Pons (tissue), 1 donor: ENCODE measurements at places on chromosomes 1 and 21.

GRCh38 chr1:201115390-201115937 lies 3.2 kb upstream of the CACNA1S start:
- DNase-seq, result no peak

GRCh38 chr1:175591083-175591743 lies 152.2 kb downstream of the TNR start:
- DNase-seq, result no peak

DNA sequence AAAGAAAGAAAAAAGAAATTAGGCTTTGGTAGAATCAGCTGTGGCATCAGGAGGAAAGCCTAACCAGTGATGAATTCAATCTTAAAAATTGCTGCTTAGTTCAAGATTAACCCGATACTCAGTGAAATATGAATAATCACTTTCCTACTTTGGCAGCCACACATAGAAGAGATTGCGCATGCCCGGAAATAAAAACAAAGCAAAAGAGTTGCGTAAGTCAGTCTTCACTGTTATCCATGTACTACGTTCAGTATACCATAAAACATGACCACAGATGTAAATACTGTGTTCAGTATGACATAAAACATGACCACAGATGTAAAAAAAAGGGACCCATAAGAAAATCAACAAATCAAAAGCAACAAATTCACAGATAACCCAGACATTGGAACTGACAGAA lies 19.2 kb downstream of the CD1D start:
- DNase-seq, result no peak

DNA sequence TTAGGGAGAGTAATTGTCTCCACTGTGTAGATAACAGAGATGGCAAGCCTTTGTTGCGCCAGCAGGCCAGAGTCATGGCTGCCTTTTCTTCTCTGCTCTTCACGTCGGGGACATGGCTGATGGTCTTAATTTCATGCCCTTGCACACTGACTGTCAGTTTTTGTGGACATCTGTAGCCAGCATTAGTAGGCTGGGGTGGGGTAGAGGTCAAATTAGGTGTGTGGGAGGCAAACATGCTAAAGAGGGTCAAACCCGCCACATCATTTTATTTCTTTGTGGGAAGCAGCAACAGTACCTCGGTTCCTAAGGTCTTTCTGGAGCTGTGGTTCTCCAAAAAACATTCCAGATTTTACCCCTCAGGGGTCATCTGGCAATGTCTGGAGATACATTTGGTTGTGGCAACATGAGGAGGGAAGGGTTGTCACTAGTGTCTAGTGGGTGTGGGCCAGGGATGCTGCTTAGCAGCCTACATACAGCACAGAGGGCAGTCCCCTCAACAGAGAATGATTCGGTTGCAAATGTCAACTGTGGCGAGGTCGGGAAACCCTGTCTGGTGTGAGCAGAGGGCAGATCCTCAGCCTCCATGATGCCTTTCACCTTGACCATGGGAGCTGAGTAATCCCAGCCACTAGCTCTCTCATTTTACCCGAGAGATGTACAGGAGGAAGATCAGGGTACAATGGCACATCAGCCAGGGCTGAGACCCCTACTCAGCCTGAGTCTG lies 14.7 kb downstream of the RUNX1 start:
- no peak for DNase-seq

DNA sequence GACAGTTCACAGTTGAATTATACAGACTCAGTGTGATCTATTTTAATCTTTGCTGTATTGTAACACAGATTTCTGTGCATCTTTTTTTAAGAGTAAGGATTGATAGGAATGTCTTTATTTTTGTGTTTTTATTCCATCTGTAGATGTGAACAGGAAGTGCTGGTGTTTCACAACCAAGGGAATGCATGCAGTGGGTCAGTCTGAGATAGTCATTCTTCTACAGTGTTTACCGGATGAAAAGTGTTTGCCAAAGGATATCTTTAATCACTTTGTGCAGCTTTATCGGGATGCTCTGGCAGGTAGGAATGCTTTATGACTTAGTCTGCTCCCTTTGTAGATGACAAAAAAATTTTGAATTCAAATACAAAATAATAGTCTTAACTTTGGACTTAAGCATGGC lies 84.5 kb downstream of the CC2D1B start:
- DNase-seq, result no peak

DNA sequence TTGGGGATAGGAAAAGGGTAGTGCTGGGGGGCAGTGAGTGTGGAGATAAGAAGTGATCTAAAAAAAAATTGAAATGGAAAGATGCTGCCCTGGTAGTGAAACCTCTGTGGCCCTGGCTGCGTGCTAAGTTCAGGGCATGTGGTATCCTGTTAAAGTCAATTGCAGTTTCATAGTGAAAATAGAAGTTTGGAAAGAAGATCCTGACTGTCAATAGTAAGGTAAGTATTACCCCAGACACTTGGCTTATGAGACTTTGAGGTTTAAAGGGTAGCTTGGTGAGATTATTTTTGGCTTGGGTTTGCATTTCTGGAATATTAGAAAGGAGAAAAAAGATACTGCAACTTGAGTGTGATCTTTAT lies 6.8 kb downstream of the ARID1A start:
- no peak for DNase-seq

DNA sequence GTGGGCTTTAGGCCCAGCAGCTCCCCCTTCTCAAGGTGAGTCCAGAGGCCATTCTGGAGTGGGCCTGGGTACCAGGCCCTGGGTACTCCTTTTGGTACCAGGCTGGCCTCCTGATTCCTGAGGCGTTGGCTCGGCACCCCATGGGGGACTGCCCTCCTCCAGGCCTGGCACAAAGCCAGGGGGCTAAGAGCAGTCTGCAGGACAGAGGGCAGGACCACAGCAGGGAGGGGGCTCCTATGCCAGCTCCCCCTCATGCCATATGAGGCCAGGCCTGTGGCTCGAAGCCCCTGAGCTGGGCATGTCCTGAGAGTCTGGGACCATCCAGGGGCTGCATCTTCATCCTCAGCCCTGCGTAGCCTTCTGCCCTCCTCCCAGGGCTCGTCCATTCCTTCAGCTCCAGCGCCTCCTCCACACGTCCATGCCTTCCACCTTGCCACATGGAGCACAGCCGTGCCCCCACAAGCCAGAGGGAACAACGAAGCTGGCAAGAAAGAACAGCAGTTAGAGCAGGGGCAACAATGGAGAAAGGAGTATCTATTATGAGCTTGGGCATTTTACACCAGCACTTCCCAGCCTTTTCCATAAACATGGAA lies 3.2 kb downstream of the PHLDA3 start:
- DNase-seq, result no peak

DNA sequence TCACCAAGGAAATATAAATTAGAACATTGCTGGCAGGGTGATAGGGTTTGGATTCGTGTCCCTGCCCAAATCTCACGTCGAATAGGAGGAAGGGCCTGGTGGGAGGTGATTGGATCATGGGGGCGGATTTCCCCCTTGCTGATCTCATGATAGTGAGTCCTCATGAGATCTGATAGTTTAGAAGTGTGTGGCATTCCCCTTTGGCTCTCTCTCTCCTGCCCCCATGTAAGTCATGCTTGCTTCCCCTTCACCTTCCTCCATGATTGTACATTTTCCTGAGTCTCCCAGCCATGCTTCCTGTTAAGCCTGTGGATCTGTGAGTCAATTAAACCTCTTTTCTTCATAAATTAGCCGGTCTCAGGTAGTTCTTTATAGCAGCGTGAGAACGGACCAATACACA lies 60.6 kb downstream of the VPS26C start:
- no peak for DNase-seq

DNA sequence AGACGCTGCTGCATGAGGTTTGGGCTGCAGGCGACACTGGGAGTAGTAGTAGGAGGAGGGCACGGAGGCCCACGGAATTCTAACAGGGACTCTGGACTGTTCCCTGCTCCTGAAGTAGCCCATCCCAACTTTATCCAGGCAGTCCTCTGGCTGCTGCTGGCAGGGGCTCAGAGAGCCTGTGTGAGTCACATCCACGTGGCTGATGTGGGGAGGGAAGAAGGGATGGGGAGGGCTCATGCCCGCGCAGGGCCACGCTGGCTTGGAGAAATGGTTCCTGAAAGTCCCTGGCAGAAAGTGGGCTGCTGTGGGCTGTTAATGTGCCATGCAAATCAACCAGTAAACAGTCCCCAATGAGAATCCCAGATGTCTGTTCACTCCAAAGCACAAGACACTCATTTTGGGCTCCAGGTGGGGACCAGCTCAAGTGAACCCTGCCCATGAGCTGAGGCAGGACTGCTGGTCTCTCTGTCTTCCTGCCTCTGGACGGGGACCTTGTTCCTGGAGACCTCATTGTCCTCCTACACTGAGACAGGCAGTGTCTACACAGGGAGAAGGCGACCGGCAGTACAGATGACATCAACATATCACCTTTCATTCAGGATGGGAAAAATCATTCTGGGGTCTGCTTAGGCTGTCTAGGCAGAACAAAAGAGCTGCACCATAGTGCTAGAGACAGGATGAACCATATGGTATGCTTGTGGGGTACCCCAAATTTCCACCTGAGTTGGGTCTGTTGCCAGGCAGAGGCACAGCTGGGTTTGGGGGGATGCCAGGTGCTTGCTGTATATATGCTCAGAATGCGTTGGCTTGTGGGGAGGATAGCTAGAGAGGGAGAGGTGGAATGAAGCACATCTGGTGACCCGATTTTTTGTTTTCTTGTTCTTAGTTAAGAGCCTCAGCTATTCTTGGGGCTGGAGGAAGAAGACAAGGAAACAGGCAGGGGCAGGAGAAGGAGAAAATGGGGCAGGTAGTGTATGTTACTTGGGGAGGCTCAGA lies 57.9 kb upstream of the FMOD start:
- peak; percentile 90 for DNase-seq

DNA sequence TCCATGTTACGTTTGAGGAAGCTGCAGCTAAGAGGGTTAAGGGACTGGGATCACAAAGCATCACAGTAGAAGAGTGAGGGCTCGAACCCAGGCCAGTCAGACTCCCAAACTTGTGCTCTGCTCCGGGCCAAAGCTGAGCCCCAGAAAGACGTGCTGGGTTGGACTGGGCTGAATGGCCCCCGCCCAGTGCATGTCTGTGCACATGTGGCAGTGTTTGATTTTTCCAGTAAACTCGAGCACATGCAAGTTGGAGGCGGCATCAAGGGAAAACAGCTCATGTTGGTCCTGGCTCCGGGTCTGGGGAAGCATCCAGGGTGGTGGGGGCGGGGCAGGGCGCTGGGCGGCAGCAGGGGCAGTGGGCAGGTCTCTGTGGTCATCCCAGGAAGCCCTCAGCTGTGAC lies 39.8 kb upstream of the WNT4 start:
- DNase-seq, result no peak

- no peak for DNase-seq
These were observed 11.9 kb downstream of the STX6 start for GRCh38 chr1:181010789-181011188.

- peak; percentile 20 for DNase-seq
These were observed 11.5 kb upstream of the KCNAB2 start for GRCh38 chr1:6033986-6034749.

GRCh38 chr21:31284797-31285397 lies 59.2 kb downstream of the TIAM1 start:
- DNase-seq, result no peak

GRCh38 chr21:37230632-37231248 lies 36.4 kb downstream of the VPS26C start:
- DNase-seq, result no peak

DNA sequence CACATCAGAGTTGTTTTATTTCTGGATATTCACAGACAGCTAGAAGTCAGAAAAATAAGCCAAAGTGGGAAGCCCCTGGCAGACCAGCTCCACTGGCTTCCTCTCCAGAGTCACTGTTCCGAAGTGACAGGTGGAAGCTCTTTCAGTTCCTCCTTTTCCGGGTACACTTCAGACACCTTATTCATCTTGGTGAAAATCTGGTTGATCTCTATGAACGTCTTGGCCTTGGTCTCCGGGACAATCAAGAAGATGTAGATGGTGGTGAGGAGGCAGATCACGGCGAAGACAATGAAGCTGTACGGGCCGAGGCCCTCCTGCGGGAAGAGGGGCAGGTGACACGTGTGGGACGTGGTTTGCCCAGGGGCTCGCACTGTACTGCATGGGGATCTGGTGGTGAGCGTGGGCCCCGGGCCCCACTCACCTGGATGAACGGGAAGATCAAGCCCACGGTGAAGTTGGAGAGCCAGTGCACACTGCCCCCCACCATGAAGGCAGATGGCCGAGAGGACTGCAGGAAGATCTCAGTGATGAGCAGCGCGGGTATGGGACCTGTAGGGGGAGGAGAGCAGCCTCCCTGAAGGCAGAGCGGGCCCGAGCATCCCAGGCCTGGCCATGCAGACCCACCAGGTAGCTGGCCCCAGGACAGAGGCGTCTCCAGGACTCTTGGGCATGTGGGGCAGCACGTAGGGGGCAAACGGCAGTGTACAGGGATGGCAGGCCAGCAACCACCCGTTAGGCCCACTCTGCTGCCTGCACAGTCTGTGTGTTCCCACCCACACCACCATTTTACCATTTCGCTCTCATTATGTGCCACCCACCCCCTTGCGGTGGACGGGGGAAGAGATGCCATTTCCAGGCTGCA lies 11.5 kb upstream of the SLC2A7 start:
- no peak for DNase-seq

DNA sequence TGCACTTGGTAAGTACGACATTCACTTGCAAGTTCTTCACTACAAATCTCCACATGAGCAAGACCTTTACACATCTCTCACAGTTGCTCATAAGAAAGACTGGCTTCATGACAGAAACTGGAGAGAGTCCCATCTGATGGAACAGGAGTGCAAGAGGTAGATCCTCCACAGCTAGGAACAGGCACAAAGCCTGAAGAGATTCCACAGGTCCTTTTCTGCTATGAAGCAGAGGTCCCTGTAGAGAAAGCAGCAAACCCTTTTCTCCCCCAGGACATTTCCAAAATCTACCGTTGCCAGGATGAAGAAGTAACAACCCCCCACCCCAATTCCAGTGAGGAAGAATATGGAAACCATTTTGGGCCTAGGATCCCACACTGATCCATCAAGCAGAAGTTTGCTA lies 47.3 kb downstream of the EIF4G3 start:
- no peak for DNase-seq

DNA sequence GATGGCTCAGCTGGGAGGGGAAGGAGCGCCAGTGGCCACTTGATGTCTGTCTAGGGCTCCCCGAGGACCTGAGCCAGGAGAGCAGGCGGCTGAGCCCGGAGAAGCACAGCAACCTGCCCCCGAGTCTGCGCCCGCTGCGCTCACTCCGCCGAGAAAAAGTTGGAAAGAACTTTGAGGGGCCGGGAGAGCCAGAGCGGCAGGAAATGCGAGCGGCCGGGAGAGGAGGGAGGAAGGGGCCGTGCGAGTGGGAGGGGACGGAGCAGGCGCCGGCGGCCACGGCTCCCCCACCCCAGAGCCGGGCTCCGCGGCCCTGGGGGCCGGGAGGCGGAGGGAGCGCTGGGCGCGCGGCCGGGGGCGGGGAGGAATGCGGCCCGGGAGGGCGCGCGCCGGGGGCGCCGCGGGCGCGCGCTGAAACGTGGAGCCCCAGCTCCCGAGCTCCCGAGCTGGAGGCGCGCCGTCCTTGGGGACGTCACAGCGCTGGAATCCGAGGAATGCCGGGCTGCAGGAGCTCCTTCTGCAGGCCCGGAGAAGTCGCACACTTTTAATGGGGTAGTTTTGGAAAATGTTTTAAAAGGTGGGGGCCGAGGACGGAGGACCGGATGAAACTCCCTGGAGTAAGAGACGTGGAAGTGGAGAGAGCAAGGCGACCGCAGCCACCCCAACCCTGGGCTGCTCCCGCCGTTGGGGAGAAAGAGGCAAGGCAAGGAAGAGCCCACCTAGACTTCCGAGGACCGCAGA lies at the start of gene PTPN14:
PTPN14 (minus strand) TSS at position 167 of the 738 bp plus-strand sequence. CDS start 86,799 bp downstream, outside the sequence.
- peak; percentile 31 for DNase-seq

- no peak for DNase-seq
These were observed 3.3 kb upstream of the SSBP3 start for GRCh38 chr1:54409156-54410142.
